ENCODE measurements at places on chromosomes 3 and 15.

DNA sequence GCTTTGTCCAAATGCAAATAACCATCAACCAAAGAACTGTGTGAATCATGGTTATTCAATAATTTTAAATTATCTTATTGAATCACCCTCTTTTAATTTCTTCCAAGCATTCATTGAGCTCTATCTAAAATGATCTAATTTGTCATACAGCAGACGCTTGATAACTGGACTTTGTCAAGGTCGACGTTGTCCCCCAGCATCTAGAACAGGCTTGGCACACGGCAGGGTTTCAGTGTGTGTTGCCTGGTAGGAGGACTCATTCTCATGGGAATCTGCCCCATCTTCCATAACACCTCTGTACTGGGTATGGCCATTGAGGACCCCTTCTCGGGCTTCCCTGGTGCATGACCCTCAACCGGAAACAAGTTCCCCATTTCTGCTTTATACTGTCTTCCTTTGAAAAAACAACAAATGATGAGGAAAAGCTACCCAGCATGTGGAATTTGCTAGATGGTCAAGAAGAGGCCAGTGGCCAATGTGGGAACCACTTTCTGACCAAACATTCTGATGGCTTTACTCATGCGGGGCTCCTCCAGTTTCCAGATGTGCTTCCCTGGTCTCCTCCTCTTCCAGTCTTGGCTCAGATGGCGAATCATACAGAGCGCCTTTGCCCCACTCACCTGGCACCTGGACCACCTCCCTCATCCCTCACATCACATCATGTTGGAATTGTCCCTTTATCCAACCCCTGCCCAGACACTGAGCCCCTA lies 41.7 kb upstream of the SEC22A start:
- DNase-seq: no peak

GRCh38 chr3:119375106-119375505 lies 80.9 kb downstream of the ARHGAP31 start:
- no peak for DNase-seq

DNA sequence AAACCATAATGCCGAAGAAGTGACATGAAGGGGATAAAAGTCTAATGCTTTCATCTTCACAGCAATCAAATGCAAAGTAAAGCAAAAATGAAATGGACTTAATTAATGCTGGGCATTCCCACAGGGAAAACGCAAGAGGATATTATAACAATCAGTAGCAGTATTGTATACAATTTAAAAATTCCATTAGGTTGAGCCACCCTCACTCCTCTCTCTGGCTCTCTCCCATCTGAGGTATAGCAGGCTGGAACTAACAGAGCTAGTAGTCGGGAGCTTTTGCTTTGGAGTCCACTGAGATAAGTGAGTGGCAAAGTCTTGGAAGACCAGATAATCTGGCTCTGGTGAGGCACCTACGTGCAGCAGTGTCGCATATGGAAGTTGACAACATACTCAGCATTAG lies 33.9 kb downstream of the DET1 start:
- no peak for DNase-seq

DNA sequence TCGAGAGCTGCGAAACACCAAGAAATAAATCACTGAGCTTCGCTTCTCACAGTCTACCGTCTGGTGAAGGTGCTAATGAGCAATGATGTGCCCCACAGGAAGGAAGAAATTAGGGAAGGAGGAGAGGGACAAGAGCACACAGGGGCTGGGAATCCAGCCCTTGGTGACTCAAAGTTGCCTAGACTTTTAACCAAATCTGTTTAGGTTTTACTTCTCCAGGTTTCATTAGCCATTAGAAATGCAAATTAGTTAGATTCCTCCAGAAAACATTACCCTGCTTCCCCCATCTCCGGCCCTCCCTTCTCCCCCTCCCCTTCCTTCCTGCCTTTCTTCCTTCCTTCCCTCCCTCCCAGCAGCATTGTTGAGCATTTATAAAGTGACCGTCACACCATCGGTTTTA lies 59.3 kb upstream of the UBE2E1 start:
- peak; percentile 43 for DNase-seq

DNA sequence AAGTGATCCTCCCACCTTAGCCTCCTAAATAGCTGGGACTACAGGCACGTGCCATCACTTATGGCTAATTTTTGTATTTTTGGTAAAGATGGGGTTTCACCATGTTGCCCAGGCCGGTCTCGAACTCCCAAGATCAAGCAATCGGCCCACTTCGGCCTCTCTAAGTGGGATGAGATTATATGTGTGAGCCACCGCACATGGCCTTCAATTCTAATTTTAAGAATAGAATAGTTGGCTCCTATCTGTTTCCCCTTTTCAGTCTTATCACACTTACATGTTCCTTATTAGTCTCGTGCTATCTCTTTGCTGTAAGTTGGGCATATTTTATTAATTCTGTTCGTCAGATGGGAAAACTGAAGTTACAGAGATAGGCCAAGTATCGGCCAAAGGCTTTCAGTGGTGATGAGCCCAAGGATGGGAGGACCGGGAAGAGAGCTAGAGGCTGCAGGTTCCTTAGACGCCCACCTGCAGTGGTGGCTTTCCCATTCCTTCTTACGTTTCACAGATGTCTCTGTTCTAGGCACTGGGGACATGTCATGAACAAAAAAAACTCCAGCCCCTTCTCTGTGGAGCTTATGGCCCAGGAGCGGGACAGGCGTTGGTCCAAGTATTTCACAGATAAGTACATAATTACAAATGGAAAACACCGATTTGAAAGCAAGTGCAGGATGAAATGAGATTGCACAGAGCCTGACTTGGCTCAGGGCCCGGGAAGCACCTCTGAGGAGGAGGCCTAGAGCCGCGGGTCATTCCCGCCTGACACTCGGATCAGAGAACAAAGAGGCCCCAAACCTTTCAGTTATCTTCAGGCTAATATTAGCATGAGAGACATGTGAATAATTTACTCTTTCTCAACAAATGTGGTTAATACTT lies 91.1 kb upstream of the KLF13 start:
- DNase-seq: no peak

DNA sequence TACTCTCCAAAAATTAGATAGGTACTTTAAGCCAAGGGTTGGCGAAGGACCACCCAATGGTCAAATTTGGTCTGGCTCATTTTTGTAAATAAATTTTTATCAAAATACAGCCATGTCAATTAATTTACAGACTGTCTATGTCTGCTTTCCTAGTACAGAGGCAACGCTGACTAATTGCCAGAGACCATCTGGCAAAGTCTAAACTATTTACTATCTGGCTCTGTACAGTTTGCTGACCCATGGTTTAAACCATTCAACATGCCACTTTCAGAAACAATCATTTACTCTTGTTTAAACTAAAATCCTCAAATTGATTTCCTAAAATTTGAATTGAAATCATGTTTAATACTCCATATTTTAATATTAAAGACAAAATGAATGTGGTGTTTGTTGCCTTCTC lies 25.9 kb downstream of the CBLB start:
- no peak for DNase-seq

DNA sequence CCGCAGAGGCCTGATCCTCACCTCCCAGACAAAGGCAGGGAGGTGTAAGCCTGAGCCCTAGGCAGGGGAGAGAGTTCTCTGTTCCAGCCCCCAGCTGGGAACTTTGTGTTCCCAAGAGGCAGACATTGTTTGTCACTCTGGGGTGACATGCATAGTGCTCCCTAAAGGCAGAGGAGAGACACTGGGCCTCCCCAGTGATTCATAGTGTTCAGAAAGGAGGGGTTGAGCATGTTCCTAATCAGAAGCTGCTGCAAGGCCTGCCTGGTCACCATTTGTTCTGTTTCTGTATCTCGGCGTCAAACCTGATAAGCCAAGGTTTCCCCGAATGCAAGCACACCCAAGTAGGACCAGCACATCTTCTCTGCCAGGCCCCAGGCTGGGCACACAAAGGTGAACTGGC lies 24.0 kb upstream of the SLC6A6 start:
- DNase-seq: no peak

DNA sequence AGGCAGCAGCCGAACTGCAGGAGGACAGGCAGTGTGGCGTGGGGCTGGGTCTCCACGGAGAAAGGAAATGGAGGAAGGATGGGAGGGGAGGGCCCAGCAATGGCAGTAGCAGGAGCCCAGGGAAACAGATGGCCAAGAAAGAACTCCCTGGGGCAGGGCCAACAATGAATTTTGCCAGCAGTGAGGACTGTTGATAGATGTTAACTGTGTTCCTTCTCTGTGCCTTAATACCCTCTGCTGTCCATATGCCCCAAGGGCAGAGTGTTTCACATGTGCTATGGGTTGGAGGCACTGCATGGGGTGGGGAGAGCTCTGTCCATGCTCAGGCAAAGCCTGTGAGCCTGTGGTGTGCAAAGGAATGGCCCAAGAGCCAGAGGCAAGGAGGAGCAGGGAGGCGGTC lies 70.8 kb upstream of the POMGNT2 start:
- DNase-seq: no peak

GRCh38 chr3:4714045-4714444 lies 220.9 kb downstream of the ITPR1 start:
- DNase-seq: no peak

- no peak for DNase-seq
Measured at GRCh38 chr3:112681822-112682325, 40.9 kb upstream of the CCDC80 start.

GRCh38 chr15:88300861-88301260 lies 44.3 kb upstream of the NTRK3 start:
- DNase-seq: peak; percentile 9

DNA sequence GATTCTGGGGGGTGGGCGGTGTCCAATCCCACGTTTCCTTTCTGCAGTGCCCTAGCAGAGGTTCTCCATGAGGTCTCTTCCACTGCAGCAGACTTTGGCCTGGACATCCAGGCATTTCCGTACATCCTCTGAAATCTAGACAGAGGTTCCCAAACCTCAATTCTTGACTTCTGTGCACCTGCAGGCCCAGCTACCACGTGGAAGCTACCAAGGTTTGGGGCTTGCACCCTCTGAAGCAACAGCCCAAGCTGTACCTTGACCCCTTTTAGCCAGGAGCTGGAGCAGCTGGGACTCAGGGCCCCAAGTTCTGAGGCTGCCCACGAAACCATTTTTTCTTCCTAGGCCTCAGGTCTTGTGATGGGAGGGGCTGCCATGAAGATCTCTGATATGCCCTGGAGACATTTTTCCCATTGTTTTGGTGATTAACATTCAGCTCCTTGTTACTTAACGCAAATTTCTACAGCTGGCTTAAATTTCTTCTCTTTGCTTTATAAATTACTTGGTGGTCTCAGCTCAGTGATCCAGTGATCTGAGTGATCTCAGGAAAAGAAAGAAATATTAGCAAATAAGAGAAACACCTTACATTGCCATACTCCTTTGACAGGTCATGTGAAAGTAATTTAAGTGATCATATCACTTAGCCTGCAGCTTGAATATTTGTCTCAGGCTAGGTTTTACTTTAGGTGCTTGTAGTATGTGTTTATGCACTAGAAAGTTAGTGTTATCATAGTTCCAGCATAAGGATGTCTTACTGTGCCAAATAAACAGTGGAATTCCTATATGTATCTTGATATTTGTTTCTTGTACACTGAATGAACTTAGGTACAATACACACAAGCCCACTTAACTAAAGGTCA lies 3.0 kb downstream of the SNAP23 start:
- no peak for DNase-seq

DNA sequence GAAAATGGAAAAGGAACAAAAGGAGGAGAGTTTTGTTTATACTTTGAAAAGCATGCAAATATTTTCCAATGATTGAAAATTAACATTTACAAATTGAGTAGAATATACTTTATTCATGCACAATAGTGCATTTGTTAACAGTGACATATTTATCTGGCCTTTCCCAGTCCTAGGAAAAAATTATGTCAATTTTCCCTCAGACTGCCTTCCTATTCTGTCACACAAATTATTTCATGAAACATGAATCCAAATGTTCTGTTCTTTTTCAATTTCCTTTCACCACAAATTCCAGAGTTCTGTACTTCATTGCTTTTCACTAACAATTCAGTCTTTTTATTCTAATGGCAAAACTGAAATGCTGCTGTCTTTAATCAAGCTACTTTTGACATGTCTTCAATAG lies 945.1 kb downstream of the ROBO1 start:
- no peak for DNase-seq

DNA sequence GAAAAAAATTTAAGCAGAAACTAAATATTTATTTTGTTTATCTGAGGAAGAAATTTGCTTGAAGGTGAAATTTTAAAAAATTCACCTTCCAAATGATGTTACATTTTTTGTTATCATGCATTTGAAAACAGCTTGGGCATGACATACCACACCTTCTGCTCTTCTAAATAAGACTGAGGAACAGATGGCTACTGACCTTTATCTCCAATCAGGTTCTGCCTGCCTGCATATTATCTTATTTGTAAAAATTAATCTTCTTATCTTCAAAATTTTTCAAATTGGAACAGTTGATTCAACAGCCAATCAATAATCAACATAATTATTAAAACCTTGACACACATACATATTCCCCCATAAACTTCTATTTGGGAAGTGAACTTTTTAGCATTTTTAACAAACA lies 641.8 kb upstream of the ZNF385D start:
- DNase-seq: no peak

DNA sequence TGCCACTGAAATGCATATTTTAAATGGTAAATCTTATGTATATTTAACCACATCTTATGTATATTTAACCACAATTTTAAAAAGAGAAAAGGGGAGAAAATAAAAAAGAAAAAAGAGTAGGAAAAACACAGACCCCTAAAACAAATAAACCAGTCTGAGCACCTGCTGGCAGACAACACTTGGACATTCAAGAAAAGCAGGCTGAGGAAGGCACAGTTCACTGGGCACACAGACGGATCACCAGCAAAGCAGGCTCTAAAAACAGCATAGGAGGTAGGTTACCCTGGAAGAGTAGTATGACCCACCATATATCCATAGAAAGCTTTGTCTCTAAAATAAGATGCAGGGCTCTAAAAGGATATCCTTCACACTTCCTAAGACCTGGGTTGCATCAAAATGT lies 27.0 kb downstream of the AAGAB start:
- DNase-seq: no peak

DNA sequence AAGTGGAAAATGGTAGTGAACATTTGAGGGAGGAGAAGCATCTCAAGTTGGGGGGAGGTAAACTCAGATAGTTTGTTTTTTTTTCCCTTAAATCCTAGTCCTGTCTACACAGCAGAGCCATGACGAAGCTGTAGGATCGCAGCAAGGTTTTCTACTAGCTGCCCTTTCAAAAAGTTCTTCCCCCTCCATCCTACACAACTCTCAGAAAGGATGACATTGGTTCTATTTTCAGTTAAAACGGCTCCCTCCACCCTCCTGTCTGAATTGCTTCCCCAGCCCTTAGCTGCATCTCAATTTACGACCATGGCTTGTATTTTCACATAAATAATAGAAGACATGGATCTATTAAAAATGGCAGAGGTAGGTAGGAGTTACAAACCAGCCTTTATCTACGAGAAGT lies 2.2 kb downstream of the HOMER2 start:
- DNase-seq: no peak

DNA sequence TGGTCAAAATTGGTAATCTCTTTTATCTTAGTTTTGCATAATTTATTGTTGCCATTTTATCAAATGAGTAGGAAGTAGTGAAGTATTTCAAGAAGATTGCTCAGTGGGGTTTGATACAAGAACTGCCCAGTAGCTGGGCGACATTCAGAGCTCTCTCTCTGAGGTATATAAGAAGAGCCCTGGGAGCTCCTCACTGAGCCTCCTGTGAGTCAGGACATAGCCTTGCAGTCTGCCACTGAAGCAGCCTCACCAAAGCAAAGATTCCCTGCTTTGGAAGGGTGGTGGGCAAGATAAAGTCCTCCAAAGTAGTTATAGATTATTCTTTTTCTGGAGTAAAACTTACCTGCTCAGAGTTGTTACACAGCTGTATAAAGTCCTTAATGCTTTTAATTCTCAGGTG lies 26.1 kb downstream of the SKIL start:
- no peak for DNase-seq
